ENCODE measurements at places on chromosomes 3 and 15.
A peak's percentile ranks its signal among the peaks of the same experiment; 100 is the strongest.

- H3K4me3 ChIP-seq: no peak overlapping the region
- no peaks in the 10 kb centered on the region for H3K4me1 ChIP-seq
- H3K27ac ChIP-seq: no peak overlapping the region
- H3K36me3 ChIP-seq: no peaks in the 10 kb centered on the region
- no peaks in the 10 kb centered on the region for H3K27me3 ChIP-seq
Observed at GRCh38 chr15:62732078-62732477, 310.5 kb upstream of the TPM1 start.

DNA sequence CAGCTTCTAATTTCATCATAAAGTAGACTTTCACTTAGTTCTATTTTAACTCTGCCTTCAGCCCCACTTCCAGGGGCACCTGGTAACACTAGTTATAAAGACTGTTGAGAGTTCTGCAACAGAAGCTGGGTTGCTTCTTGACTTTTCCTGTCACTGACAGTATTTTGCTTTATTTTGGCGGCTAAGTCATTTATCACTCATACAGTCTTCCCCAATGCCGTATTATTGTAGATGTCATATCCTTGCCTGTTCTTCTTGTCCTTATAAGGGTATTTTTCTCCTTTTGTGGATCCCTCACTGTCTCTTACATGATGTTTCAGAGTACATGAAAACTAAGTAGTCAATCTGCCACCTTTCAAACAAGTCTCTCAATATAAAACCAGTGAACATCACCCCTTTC lies 369.0 kb upstream of the PPP2R3A start:
- H3K27me3 ChIP-seq: no peaks in the 10 kb centered on the region
- DNase-seq: no peak
- no peak overlapping the region for H3K27ac ChIP-seq
- no peak overlapping the region for H3K4me3 ChIP-seq
- H3K4me1 ChIP-seq: no peaks in the 10 kb centered on the region
- H3K36me3 ChIP-seq: no peaks in the 10 kb centered on the region

GRCh38 chr15:54528021-54528420 lies 549.8 kb downstream of the UNC13C start:
- H3K27ac ChIP-seq: no peak overlapping the region
- no peaks in the 10 kb centered on the region for H3K27me3 ChIP-seq
- no peaks in the 10 kb centered on the region for H3K4me1 ChIP-seq
- H3K36me3 ChIP-seq: no peaks in the 10 kb centered on the region

DNA sequence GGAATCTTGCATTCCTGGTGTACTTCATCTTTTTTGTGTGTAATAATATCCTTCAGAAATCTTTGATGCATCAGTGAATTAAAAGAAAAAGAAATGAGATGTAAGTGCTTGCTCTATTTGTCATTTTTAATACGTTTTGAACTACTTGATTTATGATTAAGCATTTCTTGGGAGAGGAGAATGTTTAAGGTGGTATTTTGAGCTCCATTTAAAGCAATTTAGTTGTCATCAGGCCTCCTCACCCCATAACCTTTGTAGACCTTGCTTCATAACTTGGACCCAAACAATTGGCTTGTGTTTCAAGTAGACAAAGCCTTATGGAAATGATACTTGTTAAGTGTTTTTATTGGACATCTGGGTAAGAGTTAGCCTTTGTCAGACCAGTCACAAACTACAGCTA lies 87.1 kb upstream of the VEPH1 start:
- no peaks in the 10 kb centered on the region for H3K4me1 ChIP-seq
- no peak overlapping the region for H3K4me3 ChIP-seq
- no peaks in the 10 kb centered on the region for H3K36me3 ChIP-seq
- H3K27ac ChIP-seq: no peak overlapping the region
- H3K27me3 ChIP-seq: peaks cover 5% of the 10 kb centered on the region

GRCh38 chr3:184976-185375 lies 11.6 kb upstream of the CHL1 start:
- no peaks in the 10 kb centered on the region for H3K36me3 ChIP-seq
- no peaks in the 10 kb centered on the region for H3K27me3 ChIP-seq
- DNase-seq: no peak
- no peak overlapping the region for H3K4me3 ChIP-seq
- H3K4me1 ChIP-seq: no peaks in the 10 kb centered on the region

DNA sequence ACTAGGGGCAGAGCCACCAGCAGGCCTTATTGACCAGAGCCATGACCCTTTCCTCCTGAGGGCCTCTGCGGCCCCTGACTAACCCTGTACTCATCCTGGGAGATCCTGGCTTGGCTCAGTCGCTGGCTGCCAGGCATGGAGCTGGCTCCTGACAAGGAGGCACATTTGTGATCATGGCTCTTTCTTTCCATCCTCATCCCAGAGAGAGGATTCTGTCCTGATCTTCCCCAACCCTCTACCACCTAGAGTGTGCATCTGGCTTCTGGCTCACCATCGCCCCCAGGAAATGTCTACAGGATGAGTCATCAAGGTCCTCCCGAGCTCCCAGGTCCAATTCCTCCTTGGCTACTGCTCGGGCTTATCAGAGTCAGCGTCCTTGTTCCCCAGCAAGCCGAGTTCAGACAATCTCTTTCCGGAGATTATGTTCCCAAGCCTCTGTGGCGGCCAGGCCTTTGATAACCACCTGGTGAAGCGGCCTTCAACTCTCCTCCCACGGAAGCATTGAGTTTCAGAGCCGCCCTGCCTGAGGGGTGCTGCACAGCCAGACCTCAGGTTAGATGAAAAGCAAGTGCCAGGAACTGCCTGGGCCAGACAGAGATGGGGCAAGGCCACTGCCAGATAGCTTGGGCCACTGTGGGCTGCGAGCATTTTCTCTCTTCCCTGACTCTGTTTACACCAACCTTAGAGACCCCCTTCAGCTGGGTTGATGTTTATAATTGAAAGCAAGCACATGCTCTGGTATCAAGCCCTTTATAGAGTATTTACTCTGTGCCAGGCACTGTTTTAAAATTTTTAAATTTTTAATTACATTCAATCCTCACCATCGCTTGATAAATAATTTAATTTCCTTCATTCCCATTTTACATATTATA lies 44.3 kb upstream of the MRPS22 start:
- peaks cover 7% of the 10 kb centered on the region for H3K4me1 ChIP-seq
- H3K27me3 ChIP-seq: peaks cover 11% of the 10 kb centered on the region
- DNase-seq: no peak

DNA sequence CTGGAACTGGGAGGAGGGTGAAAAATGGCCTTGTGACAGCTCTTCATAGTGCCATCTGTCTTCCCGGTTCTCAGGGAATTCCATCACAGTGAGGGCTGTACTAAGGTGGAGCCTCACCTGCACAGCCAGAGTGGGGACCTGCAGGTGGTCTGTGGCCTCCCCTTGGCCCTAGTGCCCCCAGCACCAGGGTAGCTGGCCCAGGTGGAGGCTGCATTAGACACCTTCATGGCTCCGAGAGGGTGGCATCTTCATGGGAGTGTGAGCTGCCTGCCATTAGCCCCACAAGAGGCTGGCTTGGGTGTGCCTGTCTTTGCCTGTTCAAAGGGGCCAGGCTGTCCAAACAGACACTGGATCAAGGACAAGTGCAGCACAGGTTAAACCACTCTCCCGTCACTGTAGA lies 95.5 kb upstream of the PRR23E start:
- no peak overlapping the region for H3K27ac ChIP-seq
- no peak for DNase-seq
- no peak overlapping the region for H3K4me3 ChIP-seq
- no peaks in the 10 kb centered on the region for H3K4me1 ChIP-seq
- H3K27me3 ChIP-seq: peaks cover 3% of the 10 kb centered on the region

DNA sequence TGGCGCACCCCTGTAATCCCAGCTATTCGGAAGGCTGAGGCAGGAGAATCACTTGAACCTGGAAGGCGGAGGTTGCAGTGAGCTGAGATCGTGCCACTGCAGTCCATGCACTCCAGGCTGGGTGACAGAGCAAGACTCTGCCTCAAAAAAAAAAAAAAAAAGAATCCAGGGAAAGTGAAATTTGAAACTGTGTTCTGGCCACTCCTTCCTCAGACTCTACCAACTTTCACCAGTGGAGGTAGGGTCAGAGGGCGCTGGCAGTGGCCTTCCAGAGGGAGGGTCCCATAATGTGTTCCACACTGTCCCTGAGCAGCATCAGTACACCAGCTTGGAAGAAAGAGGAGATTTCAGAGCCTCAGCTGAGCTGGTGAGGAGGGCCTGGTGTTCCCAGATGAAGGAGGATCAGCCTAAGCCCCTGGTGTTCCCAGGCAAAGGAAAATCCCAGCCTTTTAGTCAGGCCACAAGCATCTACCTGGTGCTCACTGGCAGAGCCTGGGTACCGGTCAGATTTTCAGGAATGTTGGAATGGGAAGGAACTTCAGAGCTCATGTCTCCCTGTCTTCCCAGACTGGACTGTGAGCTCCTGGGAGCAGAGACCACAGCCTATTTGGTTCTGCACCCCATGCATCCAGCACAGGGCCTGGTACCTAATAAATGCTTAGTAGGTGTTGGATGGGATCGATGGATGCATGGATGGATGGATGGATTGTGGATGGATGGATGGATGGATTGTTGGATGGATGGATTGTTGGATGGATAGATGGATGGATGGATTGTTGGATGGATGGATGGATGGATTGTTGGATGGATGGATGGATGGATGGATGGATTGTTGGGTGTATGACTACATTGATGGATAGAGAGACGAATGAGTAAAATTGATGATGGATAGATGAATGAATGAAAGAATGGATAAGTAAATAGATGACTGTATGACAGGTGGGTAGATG lies 117.9 kb downstream of the CORO2B start:
- H3K4me1 ChIP-seq: peaks cover 10% of the 10 kb centered on the region
- no peak for DNase-seq
- H3K27me3 ChIP-seq: peaks cover 18% of the 10 kb centered on the region
- no peak overlapping the region for H3K27ac ChIP-seq
- H3K4me3 ChIP-seq: no peak overlapping the region
- no peaks in the 10 kb centered on the region for H3K36me3 ChIP-seq

DNA sequence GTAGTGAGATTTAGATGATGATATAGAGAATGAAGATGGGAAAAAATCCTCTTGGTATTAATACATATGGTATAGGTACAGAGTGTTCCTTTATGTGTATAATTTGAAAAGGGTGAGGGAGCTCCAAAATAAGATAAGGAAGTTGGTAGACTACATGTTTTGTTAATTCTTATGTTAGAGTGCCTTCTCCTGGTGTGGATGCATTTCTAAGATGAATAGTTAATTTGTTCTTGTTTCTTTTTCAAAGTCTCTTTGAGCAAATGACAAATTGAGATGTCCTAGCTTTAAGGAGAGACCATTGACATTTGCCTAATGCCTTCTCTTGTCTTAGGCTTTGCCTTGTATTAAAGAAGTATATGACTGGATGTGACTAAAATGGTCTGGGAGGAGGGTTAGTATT lies 34.1 kb downstream of the AKAP13 start:
- peak overlapping the region; percentile 83 for H3K27ac ChIP-seq
- H3K36me3 ChIP-seq: peaks cover 21% of the 10 kb centered on the region
- peaks cover 51% of the 10 kb centered on the region for H3K4me1 ChIP-seq
- H3K27me3 ChIP-seq: no peaks in the 10 kb centered on the region

- H3K4me1 ChIP-seq: peaks cover 53% of the 10 kb centered on the region
- no peak overlapping the region for H3K27ac ChIP-seq
- H3K36me3 ChIP-seq: no peaks in the 10 kb centered on the region
- no peaks in the 10 kb centered on the region for H3K27me3 ChIP-seq
- no peak overlapping the region for H3K4me3 ChIP-seq
Observed at GRCh38 chr15:52731004-52731403, 51.8 kb upstream of the ATOSA start.

Data from activated naive CD4-positive, alpha-beta T cell treated with anti-CD3 and anti-CD28 coated beads, Interleukin-2, amount 10 ng/mL, durations not matched to agents 7 days and 5 days (primary cell).